Motor neuron (in vitro differentiated cells): ENCODE measurements at places on chromosomes 4 and X. TPM values are rescaled to one million over a fixed set of nuclear protein-coding genes. Genes with fewer than 3 reads are reported as not detected.
A peak's percentile ranks its signal among the peaks of the same experiment; 100 is the strongest.

- no peak for ATAC-seq
Observed at GRCh38 chr4:154872198-154872597, 91.1 kb downstream of the RBM46 start.

- ATAC-seq: peak; percentile 82
Observed at GRCh38 chrX:130975947-130976346, 72.9 kb upstream of the ENOX2 start.

FAM47B gene
- total RNA-seq: 0.23 and 0.45 TPM in 2 replicates

GRCh38 chr4:112181358-112182000, 36.2 kb downstream of the FAM241A start:
- no peak for ATAC-seq

- ATAC-seq: no peak
Observed at GRCh38 chrX:126967225-126967624, 147.7 kb downstream of the PRR32 start.

GPR173 gene
- 0.32 and 0.41 TPM in 2 replicates for total RNA-seq

DNA sequence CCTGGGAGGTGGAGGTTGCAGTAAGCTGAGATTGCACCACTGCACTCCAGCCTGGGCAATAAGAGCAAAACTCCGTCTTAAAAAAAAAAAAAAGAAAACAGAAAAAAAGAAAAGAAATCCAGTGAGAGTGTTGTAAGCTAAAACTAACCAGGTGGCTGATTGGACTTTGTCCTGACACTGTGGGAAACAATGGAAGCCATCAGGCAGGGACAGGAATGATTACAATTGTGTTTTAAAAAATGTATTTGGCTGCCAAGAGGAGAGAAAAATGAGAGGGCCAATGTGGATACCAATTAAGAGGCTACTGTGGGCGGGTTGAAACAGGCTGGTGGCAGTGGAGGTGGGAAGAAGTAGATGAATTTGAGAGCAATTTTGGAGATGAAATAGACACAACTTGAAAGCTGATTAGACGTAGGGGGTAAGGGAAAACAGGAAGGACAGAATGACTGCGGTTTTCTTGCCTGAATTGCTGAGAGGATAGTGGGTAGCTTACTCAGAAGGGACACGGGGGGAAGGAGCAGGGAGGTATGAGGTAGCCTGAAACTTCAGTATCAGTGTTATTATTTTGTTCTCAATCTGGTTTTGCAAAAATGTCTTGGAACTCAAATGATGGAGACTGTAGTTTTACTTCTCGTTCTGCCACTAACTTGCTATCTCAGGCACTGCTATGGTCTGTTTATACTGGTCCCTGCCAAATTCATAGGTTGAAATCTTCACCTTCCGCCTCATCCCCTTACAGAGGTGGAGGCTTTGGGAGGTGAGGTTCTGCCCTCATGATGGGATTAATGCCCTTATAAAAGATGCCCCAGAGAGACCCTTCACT, 45.6 kb upstream of the CHRNA9 start:
- no peak for ATAC-seq

DNA sequence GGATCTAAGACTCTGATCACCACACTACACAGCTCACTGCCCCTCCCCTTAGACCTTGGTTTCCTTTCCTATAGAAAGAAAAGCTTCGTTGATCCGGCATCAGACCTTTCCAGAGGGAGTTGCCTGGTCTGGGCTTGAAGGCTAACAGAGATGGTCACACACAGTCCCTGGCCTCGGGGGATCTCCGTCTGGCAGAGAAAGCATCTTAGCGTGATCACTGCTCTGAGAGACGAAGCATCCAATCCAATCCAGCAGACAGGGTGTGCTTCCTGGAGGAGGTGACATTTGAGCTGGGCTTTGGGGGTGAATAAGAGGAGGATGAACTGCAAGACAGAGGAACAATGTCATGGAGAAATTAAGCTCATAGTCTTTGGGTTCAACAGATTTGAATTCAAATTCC, 49.5 kb downstream of the HTRA3 start:
- ATAC-seq: no peak

DNA sequence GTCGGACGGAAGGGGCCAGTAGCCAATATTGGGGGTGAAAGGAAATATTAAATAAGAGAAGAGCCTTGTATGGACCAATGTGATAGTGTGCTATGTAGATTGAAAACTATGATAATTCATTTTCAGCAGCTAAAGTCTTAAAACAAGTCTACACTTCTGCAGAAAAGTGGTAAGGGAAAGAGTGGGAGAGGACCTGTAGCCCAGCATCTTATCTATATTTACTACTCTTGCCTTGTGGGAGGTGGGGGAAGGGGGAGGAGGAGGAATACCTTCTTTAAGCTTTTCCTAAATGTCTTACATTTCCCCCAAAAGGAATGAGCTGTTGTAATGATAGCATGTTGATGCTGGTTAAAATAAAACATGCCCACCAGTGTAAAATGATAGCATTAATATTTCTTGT, 220.0 kb upstream of the SPRY1 start:
- ATAC-seq: no peak

GRCh38 chr4:26878794-26879391, 18.3 kb downstream of the STIM2 start:
- ATAC-seq: no peak

GUCY1A1 gene
- total RNA-seq: 5.9 TPM in 1 of 2 replicates, not detected in the other

EGF gene
- 3.9 and 4.8 TPM in 2 replicates for total RNA-seq

PCSK1N gene
- total RNA-seq: 26.6 and 41.9 TPM in 2 replicates

GRCh38 chr4:143921181-143921580, 15.8 kb upstream of the GYPE start:
- ATAC-seq: no peak

GRCh38 chr4:176587920-176588319, 204.8 kb downstream of the VEGFC start:
- ATAC-seq: peak; percentile 54

GRCh38 chr4:74950882-74951281, 18.0 kb downstream of the PARM1 start:
- no peak for ATAC-seq

- no peak for ATAC-seq
Observed at GRCh38 chr4:104818579-104818978, 323.9 kb upstream of the CXXC4 start.

- ATAC-seq: no peak
Observed at GRCh38 chrX:153874366-153875125, 11.4 kb downstream of the L1CAM start.

FAM149A gene
- total RNA-seq: 6.7 and 6.8 TPM in 2 replicates

DNA sequence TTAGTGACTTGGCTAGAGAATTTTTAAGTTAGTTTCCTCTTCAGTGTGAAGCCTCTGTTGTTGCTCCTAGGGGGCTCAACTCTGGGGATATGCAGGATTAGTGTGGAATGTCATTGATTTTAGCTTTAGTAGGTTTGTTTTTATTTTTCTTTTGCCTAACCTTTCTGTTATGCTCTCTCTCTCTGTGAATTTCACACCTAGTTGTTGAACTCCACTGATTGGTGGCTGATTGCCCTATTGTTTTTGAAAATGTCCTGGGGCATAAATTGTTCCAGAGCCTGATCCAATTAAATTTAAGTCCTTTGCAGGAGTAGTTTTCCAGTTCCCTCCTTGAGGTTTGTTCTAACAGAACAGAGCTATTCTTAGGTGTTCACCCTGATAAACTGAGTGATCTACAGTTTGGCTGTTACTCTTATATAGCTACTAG, 393.3 kb upstream of the CTSO start:
- ATAC-seq: no peak

DNA sequence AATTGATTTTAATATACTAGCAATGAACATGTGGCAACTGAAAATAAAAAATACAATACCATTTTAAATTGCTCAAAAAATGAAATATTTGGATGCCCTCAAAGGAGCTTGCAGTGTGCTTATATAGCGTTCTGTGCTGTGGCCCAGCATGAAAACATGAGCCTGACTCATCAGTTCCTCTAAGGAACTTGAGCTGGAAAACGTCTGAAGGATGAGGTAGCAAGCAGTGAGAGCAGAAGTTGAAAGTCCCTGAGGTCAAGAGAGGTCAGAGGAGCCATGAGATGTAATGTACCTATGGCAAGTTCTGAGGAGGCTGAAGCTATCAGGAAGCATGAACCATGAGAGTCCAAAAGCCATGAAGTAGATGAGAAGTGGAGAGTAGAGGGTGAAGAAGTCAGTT, 59.7 kb downstream of the HMGB3 start:
- no peak for ATAC-seq

DNA sequence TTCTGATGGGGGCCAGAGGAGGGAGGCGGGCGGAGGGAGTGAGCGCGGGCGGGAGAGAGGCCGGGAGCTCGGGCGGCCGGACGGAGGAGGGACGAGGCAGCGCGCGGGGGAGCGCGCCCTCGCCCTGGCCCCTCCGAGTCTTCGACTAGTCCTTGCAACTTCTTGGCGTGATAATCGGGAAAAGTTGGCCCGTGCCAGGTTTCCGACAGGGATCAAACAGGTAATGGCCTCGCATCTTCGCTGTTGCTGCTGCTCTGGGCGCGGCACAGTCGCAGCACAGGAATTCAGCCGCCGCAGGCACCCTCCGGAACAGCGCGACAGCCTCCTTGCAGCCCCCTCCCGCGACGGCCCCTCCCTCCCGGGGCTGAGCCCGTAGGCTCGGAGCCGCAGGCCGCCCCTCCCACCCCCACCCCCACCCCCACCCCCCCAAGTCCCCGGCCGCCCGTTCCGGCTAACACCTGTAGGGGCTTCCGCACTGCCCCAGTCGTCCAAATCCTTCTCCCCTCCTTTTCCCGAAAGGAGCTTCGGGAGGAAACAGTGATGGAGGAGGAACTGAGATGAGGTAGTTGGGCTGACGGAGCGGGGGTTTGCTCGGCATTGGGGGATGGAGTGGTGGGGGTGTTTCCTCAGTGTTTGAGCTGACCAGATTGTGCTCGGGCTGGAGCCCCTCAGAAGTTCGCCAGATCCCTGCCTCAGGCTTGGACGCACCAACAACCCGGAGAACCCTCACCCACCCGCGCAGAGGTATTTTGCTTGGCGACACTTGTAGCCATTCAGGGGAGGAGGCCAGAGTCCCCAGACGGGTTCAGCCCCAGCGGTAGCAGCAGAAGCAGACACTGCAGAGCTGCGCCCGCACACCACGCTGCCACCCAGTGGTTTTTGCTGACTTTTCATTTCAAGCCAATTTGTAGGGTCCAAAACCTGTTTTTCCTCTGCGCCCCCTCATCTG, at the start of gene FGF13:
FGF13 (minus strand) TSS at position 319 of the 949 bp plus-strand sequence. CDS start 714 bp downstream, outside the sequence.
- ATAC-seq: peak; percentile 48

GRCh38 chrX:136325377-136325776, 24.6 kb downstream of the ADGRG4 start:
- ATAC-seq: no peak

DNA sequence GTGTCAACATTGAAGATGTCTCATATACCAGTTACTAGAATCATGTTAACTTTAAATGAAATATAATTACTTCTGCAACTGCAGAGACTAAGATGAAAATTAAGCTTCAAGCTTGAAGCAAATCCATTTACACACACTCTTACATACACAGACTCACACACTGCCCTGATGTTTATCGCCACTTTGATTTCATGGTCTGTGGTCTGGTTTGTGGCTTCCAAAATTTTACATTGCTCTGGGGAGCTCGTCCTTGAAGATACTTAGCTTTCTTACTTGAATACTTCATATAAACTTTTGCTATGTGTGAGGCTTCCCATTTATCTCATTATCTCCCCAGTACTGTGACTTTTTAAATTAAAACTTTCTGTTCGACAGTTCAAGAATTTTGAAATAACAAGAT, 35.8 kb downstream of the ARHGEF38 start:
- ATAC-seq: no peak

FAM13A gene
- total RNA-seq: 13.9 and 15.6 TPM in 2 replicates
